ENCODE measurements at places on chromosomes 12 and 14.

DNA sequence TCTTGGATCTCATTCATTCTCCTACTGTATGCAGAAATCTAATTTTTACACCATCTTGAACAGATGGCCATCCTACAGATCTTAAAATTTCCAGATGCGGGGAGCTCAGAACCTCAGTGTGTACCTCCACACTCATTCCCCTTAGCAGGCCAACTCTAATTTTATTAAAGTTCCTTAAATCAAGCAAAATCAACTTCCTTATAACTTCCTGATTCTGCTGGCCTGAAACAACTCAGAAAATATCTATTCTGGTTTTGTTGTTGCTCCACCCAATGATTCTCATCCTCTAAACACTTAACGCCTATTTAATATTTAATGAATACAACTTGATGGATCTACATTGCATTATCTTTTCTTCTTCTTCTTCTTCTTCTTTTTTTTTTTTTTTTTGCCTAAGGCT lies 3.1 kb downstream of the EMP1 start:
- no peak for DNase-seq

GRCh38 chr14:67429510-67430205 lies 17.7 kb upstream of the PLEK2 start:
- DNase-seq, result no peak

DNA sequence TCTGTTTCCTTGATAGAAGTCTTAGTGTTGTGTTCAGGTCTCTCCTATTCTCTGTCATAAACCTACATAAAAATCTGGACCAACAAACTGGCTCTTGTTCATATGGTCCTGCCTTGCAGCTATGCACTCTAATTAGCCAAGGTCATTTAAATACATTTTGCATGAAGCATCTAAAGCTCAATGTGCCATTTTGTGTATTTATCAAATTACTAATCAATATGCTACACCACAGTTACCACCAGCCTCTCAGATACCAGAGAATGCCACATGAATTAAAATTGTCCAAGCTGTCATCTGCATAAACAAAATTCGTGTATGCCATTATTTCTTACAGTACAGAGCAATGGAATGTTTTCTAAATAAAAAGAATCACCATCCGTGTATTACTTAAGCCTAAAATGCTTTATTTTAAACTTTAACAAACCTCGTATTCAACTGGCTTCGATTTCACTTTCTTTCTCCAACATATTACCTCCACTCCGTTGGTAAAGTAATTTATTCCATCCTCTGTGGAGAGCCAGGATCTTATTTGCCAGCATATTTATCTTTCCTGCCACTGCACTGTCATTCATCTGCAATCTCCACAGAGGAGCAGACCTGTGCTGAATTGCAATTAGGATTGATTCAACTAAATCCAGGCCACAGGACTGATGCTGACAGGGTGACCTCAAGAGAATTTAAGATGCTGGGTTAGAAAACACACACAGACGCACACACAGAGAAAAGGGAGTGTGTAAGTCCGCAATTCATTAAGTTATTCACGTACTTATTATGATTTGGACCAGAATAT lies 284.1 kb upstream of the FOXG1 start:
- DNase-seq, result no peak

GRCh38 chr14:90757452-90757851 lies 58.8 kb downstream of the TTC7B start:
- no peak for DNase-seq

DNA sequence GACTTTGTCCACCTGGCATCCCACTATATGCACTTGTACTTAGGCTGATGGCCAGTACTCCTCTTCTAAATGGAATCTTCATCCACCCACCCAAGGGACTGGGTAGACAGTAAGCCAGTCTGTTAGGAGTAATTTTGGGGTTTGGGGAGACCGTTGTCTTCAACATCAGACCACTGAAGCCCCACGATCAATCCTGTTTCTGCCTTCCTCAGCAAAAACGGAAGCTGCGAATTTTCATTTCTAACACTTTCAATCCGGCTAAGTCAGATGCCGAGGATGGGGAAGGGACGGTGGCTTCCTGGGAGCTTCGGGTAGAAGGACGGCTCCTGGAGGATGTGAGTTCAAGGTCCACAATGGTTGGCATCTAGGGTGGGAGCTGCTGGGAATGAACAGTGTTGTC lies 2.0 kb downstream of the SMARCD1 start:
- no peak for DNase-seq

- DNase-seq, result no peak
Measured at GRCh38 chr12:52086366-52086765, 6.9 kb downstream of the SMIM41 start.

- DNase-seq, result no peak
Measured at GRCh38 chr12:38053655-38054464, 262.7 kb upstream of the ALG10B start.

DNA sequence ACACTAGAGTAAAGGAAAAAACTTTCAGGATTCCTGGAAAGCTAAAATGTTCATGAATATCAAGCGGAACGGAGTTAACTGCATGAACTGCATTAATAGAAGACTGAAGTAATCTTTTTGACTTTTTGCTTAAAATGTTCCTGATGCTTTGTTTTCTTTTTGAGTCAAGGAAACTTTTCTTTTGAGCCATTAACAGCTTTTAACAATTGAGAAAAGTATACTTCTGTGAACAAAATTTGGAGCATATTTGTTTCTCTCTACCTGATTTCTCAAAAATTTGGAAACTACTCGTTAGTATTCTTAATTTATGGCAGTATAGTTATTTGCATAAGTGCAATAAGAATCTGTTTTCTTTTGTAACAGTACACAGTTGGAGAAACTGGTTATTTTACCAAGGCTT lies 78.5 kb downstream of the CALM1 start:
- DNase-seq, result no peak

- no peak for DNase-seq
Measured at GRCh38 chr12:120586206-120586605, 5.0 kb upstream of the POP5 start.

DNA sequence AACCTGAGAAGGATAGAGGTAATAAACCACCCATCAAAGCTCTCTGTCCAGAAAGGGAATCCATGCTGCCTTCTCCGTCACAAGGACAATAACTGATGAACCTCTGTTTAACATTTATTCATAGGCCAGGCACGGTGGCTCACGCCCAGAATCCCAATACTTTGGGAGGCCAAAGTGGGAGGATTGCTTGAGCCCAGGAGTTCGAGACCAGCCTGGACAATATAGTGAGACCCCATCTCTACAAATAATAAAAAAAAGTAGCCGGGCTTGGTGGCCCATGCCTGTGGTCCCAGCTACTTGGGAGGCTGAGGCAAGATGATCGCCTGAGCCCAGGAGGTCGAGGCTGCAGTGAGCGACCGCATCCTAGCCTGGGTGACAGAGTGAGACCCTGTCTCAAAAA lies 7.1 kb upstream of the FOS start:
- DNase-seq, result no peak

DNA sequence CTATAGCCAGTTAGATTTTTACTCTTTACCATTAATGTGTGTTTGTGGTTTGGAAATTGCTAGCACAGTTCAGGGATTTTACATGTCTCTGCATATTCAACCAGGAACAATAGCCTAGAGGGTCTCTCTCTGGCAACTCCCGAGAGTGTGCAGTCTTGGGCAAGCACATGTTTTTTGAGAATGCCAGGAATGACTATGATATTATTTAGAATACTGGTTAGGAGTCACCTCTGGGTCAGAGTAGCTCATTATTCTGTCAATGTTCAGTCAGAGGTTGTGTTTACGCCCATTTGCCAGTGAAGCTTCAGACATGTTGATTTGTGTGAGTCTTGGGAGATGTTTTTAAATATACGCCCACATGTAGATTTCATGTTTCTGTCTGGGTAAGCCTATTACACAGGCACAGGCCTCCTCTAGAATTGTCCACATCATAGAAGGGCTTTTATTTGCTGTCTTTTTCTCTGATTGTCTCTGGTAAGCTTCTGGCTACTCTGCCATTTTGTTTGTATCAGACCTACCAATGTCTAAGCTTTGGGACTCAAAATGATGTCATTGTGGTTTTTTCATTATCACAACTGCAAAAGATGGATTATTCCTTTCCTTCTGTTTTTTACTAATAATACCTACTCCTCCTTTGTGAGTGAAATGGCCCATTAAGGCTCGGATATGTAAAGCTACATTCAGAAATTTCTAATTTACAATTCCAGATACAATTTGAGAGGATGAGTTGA lies 203.1 kb upstream of the PPFIA2 start:
- DNase-seq, result no peak

DNA sequence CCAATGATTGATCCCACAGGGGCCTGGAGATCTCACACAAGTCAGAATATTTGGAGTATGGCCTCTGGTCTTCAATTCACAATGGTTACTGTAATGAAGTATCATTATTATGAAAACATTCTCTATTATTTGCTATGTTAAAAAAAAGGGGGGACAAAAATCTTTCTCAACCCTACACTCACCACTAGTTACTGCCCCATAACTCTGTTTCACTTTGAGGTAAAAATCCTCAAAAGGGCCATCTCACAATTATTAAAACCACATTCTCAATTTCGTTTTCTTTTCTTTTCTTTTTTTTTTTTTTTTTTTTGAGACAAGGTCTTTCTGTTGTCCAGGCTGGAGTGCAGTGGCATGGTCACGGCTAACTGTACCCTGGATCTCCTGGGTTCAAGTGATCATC lies 59.6 kb upstream of the KCNC2 start:
- DNase-seq, result no peak

GRCh38 chr12:105814283-105814682 lies 324.5 kb downstream of the NUAK1 start:
- no peak for DNase-seq

DNA sequence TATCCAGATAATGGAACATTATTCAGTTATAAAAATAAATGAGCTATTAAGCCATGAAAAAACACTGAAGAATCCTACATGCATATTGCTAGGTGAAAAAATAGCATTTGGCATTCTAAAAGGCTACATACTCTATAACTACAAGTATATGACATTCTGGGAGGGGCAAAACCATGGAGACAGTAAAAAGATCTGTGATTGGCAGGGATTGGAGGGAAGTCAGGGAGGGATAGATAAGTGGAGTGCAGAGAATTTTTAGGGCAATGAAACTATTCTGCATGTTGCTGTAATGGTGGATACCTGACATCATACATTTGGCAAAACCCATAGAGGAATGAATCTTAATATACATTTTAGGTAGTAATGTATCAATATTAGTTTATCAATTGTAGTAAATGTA lies 63.1 kb upstream of the SLC38A2 start:
- no peak for DNase-seq

- DNase-seq, result no peak
Measured at GRCh38 chr14:62462988-62463387, 582.3 kb downstream of the KCNH5 start.

- no peak for DNase-seq
Measured at GRCh38 chr12:131815131-131815530, 13.1 kb upstream of the MMP17 start.

GRCh38 chr12:40697566-40698259 lies 5.5 kb downstream of the CNTN1 start:
- no peak for DNase-seq

DNA sequence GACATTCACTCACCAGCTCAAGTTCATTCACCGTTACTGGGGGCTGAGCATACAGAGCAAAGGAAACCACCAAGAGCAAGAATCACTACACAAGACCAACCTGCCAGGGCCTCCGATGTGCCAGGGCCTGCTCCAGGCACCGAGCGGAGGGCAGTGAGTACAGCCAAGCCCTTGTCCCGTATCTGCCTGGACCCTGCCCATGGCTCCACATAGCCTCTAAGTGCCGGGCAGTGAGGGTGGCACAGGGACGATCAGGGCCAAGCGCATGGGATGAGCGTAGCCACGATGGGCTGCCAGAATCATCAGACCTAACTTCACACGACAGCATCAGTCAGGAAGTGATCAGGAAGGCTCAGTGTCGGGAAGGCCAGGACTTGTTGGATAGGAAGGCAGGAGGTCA lies 199.6 kb downstream of the BCL11B start:
- no peak for DNase-seq

DNA sequence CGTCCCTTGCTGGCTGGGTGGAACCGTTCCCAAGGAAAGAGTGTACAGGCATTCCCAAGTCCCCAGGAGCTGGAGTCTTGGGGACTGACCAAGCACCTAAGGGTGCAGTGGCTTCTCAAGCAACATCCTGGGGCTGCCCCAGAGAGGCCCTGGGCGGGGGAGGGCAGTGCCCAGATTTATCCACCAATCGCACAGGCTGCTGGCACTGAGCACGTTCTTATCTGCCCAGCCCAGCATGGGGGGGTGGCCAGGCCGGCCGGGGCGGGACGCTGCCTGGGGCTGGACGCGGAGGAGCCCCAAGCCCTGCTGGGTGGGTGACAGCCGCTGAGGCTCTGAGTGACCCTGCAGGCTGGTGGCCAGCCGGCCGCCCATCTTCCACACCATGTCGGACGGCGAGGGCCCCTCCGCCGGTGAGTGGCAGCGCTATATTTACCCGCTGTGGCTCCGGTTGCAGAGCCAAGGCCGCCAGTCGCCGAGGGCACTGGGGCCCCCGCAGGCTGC lies 53.4 kb downstream of the CYP46A1 start:
- DNase-seq, result no peak

DNA sequence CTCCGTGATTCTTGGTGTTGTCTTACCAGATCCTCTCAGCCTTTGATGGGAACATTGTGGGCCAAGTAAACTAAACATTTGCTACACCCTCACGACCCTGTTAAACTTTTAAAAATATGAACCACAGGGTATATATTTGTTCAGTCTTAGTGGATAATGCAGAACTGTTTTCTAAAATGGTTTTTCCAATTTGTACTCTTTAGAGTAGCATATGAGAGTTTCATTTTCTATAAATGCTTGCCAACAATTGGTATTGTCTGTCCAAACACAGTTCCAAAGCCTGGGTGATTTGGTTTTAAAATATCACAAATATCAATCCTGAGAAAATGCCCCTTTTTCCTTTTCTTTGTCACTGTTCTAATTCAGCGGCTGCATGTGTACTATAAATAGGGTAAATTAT lies 6.7 kb upstream of the IL22 start:
- no peak for DNase-seq

DNA sequence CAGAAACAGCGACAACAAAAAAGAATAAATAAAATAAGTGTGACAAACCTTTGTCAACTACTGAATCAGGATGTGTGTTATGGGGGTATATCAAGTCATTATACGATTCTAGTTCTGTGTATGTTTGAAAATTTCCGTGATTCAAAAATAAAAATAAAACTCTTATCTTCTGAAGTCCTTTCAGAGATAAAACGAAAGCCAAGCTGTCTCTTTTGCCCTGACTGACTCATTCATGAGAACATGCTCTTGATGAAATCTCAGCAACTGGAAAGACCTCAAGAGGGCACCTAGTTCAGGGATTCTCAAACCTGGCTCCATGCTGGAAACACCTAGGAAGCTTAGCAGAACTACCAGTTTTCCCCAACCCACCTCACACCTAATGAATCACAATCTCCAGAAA lies 9.2 kb downstream of the FOXN3 start:
- no peak for DNase-seq
